Ascending aorta (tissue), 2 donors: ENCODE measurements at places on chromosomes 3 and 15. TPM values are rescaled to one million over a fixed set of nuclear protein-coding genes. Genes with fewer than 3 reads are reported as not detected.
A peak's percentile ranks its signal among the peaks of the same experiment; 100 is the strongest.

SPATA12 gene
- total RNA-seq, result not detected

RBP2 gene
- total RNA-seq, result not detected

CYP11A1 gene
- total RNA-seq, result 62.4 TPM

SLC30A4 gene
- total RNA-seq, result 3.4 TPM

SAMD7 gene
- not detected for total RNA-seq

HHATL gene
- total RNA-seq, result not detected

CAMK1 gene
- 82.9 TPM for total RNA-seq

DHFR2 gene
- total RNA-seq, result 1.1 TPM

FOXB1 gene
- not detected for total RNA-seq

PEAK1 gene
- total RNA-seq, result 53.7 TPM

DNA sequence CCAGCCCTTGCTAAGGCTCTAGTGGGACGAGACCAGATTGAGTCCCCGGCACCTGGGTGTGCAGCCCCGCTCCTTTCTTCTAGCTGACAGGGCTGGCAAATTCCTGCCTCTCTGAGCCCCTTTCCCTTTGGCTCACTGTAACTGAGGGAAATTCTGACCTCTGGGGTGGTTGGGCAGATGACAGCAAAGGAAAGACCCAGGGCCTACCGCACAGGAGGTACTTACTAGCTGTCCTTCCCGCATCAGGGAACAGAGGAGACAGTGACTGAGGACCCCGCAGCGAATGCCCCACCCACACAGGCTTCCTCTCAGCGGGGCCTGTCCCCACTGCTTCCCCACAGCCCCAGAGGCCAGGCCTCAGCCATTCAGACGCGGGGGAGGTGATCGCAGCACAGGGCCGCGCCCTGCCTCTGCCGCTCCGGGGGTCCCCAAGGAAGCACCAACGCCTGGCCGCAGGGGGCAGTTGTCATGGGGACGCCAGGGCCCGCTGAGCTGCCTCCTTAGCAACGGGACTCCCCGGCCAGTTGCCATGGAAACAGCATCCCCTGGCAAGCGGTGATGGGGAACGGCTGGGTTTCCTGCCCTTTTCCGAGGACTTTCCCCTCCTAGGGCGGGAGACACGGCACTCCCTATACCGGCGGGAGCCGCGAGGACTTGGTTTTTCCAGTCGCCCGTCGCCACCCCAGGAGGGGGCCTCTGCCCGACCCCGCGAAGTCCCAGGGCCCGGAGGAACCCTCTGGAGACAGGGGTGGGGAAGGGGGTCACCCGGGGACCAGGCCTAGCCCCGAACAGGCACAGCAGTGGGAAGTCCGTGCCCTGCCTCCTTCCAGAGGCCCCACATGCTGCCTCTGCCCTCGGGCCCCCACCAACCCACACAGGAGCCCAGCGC, 50.1 kb downstream of the HCN4 start:
- no peak for DNase-seq

DNA sequence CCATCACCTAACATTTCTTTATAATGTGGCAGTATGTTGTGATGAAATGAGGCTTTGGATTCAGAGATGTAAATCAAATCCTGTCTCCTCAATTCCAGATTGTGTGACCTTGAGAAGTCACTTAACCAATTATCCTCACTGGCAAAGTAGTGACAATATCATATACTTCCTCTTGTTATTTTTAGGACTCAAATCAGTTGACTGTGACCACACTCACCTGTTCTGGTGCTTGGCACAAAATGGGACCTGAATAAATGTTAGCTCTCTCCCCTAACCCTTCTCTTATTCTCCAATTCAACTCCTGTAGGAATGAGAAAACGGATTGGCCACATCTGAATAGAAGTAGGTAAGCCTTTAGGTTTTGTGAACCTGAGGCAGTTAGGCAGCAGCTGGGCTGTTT, 42.1 kb downstream of the IQCH start:
- DNase-seq, result no peak

GRCh38 chr15:36907295-36907694, 193.1 kb downstream of the MEIS2 start:
- DNase-seq, result no peak

GRCh38 chr3:42129014-42129953, 38.1 kb downstream of the TRAK1 start:
- no peak for DNase-seq

DNA sequence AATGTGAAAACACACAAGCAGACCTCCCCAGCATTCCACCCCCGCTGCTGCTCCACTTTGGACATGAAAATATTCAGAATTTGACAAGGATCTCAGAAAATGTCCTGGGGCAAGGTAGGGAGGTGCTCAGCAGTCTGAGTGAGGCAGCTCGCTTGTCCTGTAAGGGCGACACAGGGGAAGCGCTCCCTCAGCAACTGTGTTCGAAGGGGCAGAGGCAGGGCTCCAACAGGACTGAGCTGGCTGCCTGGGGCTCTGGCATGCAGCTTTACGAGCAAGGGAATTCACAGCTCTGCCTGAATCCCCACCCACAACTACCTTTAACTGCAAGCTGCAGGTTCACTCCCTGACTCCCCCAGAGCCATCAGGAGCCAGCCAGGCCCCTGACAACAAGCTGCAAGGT, 287.0 kb upstream of the LYSMD4 start:
- no peak for DNase-seq

DNA sequence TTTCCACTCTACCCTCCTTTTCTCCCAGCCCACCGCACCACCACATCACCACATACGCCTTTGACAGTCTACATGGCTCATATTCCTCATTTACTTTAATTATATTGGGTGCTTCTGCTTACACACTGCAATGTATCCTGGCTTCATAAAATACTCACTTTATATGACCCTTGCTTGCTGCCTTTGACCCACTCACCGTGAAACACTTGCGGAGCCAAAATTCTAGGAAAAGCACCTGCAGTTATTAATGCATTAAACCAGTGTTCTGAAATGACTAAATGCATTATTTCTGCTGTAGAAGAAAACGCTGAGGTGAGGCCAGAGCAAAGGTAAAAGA, 217.5 kb upstream of the ICE2 start:
- no peak for DNase-seq

GRCh38 chr15:51195459-51195858, 100.8 kb upstream of the TNFAIP8L3 start:
- DNase-seq, result no peak

- no peak for DNase-seq
Observed at GRCh38 chr15:81785181-81785580, 260.6 kb downstream of the MEX3B start.

DNA sequence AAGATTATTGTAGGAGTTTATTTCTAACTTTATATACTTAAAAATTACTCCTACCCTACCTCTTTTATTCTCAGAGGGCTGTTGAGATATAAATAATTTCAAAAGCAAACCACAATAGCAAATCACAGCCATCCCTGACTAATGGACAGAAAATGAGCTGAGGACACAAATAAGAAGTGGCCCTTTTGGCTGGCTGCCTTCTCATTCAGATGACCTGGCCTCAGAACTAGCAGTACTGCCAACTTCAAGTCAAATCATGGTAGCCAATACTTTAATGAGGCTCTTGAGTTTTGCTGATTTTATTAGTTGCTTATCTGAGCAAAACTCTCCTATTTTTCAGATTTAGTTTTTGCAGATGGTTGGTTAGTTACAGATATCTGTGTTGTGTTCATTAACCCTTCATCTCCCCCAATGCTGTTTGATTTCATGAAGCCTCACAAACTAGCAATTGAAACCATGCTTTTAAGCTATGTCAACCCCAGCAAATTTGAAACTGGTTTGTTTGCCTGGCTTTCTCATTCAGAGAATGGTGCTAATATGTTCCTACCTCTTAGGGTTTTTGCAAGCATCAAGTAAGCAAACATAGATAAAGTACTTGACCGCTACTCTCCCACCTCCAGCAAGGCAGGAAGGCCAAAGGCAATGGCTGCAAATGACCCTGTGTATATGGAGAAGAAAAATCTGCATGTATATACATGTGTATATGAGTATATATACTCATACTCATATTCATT, 73.4 kb upstream of the HACD2 start:
- DNase-seq, result peak; percentile 53

- no peak for DNase-seq
Observed at GRCh38 chr15:58203537-58203936, 65.4 kb downstream of the AQP9 start.

DNA sequence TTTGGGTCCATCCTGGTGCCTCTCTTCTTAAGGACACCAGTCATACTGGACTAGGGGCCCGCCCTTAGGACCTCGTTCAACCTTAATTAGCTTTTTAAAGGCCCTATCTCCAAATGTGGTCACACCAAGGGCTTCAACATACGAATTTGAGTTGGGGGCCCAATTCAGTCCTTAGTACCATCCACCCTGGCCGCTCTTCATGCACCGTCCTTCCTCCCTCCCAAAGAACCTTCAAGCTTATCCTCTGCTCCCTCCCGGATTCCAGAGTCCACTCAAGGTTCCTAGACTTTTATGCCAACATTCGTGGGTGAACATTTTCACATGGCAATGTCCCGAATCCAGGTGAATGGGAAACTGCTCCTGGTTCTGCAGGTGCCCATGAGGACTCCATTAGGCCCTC, 201.3 kb upstream of the IGF1R start:
- DNase-seq, result no peak

GRCh38 chr3:12193485-12194165, 34.9 kb upstream of the TIMP4 start:
- peak; percentile 66 for DNase-seq

GRCh38 chr15:76059320-76060117, at the start of gene TMEM266:
Gene TMEM266 (plus strand): TSS chr15:76059985. CDS start chr15:76134264, 74,279 bp downstream.
- peak; percentile 64 for DNase-seq

DNA sequence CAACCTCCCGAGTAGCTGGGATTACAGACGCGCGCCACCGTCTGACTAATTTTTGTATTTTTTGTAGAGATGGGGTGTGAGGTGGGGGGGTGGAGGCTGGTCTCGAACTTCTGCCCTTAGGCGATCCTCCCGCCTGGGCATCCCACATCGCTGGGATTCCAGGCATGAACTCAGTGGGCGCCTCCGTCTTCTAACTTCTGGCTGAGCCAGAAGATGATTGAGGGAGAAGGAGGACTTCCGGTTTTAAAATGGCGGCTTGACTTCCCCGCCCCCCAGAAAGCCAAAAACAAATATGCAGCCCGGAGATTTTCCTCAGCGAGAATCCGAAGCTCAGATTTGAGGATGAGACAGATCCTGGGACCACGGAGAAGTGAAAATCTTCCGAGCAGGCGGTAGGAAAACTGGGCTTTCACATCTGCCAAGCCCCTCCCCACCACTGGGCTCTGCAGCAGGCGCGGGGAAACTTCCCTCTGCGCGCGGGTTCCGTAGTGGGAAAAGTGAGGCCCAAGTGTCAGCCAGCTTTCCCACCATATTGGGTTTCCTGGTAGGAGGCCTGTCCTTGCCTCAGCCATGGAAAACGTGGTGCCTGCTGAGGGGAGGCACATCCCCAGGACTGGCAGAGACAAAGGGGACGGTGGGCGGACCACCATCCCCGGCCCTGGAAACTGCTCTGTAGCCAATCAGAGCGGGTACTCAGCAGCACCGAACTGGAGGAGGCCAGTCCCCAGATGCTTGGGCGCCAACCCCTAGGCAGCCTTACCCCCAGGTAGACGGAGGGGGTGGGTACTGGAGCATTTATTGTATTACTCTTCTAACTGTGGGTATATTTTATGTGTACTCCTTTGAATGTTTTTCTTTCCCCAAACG, 17.3 kb downstream of the CHST14 start:
- DNase-seq, result no peak

- no peak for DNase-seq
Observed at GRCh38 chr3:122100591-122101463, 45.7 kb downstream of the CD86 start.

DNA sequence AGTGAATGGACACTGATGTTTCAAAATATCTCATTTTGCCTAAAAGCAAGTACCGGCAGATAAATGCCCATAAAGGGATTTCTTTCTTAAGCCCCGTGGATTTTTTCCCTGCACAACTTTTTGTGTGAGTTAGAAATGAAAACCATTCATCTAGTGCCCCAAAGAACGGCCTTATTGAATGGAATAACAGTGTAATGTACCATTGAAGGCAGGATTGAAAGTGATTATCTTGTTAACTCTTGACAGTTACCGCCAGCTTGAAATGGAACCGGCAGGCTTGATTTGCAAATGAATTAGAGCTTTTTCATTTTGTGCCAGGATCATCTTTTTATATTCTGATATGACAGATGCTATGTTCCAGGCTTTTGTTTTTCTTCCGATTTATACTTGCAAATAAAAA, 162.2 kb downstream of the RSRC1 start:
- no peak for DNase-seq

- DNase-seq, result no peak
Observed at GRCh38 chr3:68771681-68772080, 160.7 kb downstream of the TAFA4 start.
